ENCODE measurements at places on chromosomes 2 and 18. TPM values are rescaled to one million over a fixed set of nuclear protein-coding genes. Genes with fewer than 3 reads are reported as not detected.

The POLE4 gene
- 15.5 TPM for total RNA-seq

The PLGLB2 gene
- 0.38 TPM for total RNA-seq

The TEX44 gene
- total RNA-seq, result not detected

The HOXD1 gene
- total RNA-seq, result under 0.01 TPM

The FBXO36 gene
- total RNA-seq, result 1.5 TPM

The CAPN14 gene
- total RNA-seq, result 0.28 TPM

The CPLX4 gene
- not detected for total RNA-seq

The MTLN gene
- 57.5 TPM for total RNA-seq

The MAL gene
- total RNA-seq, result 0.96 TPM

Data from regular cardiac myocyte (primary cell).